Lower leg skin (tissue), 4 donors: ENCODE measurements at places on chromosomes 13 and 19.

GRCh38 chr19:7252364-7252763, 41.9 kb downstream of the INSR start:
- no peak for DNase-seq

DNA sequence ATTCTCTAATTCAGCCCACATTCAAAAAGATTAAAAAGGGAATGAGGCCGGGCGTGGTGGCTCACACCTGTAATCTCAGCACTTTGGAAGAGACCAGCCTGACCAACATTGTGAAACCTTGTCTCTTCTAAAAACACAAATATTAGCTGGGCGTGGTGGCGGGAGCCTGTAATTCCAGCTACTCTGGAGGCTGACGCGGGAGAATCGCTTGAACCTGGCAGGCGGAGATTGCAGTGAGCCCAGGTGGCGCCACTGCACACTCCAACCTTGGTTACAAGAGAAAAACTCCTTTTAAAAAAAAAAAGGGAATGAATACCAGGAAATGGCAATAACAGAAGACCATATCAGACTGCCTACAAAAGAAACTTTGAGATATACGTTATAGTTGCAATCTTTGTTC, 1244.5 kb downstream of the PCDH9 start:
- no peak for DNase-seq

DNA sequence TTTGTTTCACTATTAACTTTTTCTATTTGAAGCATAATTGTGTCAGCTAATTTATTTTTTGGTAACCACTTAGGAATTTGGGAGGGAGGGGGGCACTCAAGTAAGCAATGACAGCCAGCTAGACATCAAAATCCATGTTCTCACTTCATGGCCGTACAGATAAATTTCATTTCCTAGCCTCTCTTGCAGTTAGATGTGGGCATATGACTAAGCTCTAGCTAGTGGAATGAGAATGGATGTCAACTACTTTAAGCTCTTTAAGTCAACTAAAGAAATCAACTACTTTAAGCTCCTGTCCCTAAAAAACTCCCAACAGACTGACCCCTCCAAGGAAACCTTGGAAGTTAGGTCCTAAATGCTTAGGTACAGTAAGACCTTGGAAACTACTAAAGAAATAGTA, 92.0 kb downstream of the KCNRG start:
- DNase-seq, result no peak

GRCh38 chr19:49889687-49890348, 6.9 kb downstream of the IL4I1 start:
- no peak for DNase-seq
